Glomerular endothelial cell (primary cell): ENCODE measurements at places on chromosomes 6 and 20. TPM values are rescaled to one million over a fixed set of nuclear protein-coding genes. Genes with fewer than 3 reads are reported as not detected.

Gene ATXN1
- 13.1 and 23.7 TPM in 2 replicates for total RNA-seq

Gene TRIM15
- not detected in 2 replicates for total RNA-seq

Gene HLA-DMB
- 0.48 and 1.8 TPM in 2 replicates for total RNA-seq

Gene CST1
- 18.0 and 24.5 TPM in 2 replicates for total RNA-seq

DNA sequence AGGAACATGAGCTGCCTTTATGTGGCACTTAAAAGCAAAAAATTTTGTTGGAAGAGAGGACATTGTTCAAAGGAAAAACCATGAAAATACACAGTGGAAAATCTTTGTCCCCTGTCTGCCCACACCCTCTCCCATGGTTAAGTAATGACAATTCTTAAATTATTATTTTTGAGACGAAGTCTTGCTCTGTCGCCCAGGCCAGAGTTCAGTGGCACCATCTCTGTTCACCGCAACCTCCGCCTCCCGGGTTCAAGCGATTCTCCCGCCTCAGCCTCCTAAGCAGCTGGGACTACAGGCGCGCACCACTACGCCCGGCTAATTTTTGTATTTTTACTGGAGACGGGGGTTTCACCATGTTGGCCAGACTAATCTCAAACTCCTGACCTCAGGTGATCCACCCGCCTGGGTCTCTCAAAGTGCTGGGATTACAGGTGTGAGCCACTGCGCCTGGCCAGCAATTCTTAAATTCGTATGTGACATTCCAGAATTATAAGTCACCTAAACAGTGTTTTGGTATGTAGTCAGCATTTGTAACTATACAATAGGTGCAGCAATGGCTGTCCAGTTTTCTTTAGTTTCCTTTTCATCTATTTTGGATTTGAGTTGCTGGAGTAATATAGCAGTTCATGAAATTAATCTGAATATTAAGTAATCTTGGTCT, 636 bp upstream of the SSR1 start:
- no peak for DNase-seq

DNA sequence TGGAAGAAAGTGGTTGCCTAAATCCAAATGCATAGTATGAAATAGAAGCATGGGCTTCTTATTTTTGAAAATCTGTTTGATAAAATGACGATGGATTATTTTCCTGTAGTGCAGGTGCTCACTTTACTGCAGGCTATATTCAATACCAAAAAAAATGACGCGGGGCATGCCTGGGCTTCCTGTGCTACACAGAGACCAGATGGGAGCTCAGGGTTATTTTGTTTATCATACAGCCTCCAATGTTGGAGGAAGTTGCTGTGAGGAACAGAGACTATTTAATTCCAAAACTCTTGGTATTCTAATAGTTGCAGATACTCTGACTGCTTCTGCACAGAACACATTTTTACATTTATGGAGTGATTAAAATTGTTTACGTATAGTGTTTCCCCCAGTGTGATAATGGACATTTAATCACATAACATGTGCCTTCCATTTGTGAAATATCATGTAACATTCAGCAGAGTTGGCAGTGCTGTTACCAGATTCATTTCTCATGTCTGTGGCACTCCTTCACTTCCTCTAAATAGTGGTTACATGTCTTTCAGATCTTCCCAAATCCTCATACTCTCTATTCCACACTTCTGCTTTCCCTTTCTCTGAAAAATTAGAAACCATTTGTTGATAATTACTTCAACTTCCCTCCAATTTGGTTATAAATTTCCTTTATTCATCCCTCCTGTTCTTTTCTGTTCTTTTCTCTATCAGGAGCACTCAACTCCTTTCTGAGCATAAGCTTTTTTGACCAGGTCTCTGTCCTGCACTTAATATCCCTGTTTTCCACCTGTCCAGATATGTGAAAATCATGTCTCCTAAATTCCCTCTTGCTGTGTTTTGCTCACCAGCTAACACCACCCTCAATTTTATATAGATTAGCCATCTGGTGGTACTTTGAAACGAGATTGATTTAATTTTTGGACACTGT, 121.6 kb downstream of the ADGRB3 start:
- DNase-seq, result no peak

DNA sequence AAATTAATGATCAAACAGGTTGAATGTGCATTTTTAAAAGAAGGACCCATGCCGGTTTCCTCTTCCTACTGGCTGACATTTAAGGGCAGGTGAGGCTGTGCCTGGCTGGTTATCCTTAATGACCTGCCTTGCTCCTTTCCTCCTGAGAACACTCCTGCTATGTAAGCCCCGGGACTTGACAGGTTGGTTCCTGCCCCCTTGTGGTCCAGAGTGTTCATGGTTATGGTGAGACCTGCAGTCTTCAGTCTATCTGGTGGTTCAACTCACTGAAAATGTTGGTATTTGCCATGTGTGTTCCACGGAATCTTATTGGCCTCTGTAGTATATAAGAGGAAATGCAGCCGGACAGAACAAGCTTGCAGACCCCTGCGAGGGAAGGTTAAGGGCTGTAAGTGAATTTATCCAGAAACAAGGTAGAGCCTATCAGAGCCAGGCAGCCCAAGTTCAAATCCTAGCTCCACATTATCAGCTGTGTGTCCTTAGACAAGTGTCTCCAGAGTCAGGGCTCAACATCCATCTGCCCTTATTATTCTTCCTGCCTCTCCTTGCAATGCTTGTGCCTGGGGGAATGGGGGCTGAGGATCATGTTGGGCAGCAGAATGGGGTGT, 5.2 kb upstream of the BPIFA3 start:
- DNase-seq, result peak; percentile 16

GRCh38 chr20:47682028-47682783, 103.1 kb downstream of the SULF2 start:
- no peak for DNase-seq

DNA sequence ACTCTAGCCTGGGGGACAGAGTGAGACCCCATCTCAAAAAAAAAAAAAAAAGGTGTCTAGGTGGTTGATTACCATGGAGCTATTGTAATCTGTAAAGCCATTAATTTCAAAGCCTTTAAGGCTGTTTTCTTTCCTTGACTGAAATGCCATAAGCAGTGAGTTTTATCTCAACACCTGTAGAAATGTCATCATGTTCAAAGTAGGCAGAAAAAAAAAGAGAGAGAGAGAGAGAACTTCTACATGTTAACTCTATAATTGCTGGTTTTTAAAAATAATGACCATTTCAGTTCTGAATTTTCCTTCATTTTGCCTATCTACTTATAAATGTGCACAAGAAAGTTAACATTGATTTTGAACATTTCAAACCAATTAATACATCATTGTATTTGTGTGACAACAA, 29.7 kb upstream of the POLR1H start:
- DNase-seq, result no peak

DNA sequence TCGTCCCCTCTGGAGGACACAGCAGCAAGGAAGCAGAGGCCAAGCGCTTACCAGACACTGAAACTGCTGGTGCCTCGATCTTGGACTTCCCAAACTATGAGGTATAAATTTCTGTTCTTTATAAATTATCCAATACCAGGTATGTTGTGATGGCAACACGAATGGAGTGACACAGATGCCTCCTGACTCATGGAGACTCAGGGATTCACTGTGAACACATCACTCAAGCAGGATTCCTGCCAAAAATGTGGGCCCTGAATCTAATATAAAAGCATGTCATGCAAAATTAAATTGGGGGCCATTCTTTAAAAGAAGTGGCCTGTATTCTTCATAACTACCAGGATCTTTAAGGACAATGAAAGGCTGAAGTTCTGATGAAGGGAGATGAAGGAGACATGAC, 52.5 kb upstream of the SLC22A23 start:
- no peak for DNase-seq

GRCh38 chr20:53070706-53071392, 98.7 kb downstream of the TSHZ2 start:
- DNase-seq, result no peak

DNA sequence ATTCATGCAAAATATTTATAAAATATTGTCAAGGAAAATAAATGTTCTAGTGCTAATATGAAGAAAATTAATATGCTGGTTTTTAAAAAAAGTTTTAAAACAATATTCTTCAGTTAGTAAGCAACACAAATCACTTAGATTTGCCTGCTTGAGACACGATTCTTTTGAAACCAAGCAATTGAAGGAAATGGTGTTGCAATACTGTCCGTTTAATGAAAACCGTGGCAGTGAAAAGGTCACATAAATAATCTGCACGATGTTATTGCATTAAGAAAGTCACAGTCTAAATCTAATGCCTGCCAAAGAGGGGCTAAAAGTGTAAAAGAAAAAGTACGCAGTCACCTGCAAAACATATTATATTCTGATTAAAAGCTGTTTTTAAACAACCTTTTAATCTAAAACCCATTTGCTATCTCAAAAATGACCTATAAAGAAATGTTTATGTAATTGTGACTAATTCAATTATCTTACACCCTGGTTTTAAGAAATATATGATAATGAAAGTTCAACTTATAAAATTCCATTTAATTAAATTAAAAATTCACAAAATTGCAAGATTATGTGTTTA, 143.0 kb downstream of the GMDS start:
- no peak for DNase-seq

DNA sequence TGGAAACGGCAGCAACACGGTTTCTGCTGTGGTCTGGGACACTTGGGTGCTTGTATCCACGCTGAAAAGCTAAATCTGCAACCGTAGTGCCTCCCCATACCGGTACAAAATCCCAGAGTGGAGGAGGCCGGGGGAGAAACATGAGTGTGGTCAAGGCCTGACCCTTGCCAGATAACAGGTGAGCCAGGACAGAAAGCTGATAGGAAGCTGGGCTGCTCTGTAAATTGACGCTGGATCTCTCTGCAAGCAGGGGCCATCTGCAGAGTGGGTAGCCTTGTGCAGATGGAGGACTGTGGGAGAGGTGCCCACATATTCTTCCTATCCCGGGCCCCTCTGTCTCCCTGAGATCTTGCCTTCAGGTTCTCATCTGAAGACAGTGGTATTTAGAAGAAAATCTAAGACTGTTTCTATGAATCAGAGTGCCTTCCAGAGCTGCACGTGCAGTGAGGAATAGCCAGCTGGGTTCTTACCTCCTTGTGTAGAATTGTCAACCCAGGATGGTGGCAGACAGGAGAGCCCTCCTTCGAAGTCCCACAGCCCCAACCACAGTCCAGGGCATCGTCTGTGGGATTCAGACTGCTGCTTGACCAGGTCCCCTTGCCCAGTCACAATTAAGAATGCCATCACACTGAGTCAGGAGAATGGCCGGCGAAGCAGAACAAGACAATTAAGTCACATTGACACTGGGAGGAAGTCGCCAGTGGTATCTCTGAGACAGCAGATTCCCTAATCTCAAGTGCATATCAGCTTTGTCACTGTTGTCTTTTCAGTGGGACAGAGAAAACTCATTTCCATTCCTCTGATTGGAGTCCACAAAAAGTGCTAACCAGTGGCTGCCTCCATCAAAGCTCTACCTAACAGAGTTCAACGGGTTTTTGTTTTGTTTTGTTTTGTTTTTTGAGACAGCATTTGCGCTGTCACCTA, 100.0 kb upstream of the RIPOR2 start:
- DNase-seq, result no peak

DNA sequence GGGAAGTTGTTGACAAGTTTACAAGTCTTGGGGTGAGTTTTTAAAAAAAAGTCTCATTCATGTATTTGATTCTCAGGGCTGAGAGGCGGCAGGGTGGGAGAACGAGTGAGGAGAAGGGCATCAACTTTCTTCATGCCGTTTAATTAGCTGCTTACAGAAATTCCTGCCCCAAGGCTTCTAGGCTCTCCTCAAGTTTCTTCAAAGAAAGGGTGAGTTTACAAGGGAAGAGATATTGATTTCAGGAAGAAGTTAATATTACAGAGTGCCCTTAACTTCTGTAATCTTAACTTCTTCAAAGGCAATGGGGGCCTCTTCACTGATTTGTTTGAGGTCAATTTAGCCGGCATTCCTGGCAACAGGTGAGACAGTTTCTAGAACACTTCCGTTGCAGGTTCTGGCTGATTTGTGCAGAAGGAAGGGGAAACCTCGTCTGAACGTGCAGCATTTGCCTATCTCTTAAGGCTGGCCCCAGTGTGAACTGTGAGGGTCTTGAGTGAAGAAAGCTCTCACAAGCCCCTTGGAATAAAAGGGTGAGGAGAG, 3.4 kb upstream of the COL12A1 start:
- DNase-seq, result no peak

DNA sequence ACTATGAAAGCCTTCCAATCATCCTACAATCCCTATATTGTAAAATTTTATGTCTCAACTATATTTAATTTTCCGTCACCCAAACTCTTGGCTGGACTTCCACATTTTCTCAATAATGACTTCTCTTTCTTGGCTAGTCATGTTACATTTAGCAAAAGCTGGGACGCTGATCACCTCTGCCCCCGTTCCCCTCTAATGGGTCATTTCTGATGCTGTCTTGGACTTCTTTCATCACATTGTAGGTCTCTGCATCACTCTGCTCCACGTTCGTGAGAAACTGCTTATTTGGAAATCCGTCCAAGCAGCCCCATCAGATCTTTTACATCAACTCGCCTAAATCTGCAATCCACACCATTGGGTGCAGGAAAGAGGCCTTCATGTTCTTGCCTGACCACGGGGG, 203.8 kb downstream of the MYLK4 start:
- no peak for DNase-seq

GRCh38 chr6:23327621-23328020, 758.3 kb downstream of the HDGFL1 start:
- DNase-seq, result no peak

DNA sequence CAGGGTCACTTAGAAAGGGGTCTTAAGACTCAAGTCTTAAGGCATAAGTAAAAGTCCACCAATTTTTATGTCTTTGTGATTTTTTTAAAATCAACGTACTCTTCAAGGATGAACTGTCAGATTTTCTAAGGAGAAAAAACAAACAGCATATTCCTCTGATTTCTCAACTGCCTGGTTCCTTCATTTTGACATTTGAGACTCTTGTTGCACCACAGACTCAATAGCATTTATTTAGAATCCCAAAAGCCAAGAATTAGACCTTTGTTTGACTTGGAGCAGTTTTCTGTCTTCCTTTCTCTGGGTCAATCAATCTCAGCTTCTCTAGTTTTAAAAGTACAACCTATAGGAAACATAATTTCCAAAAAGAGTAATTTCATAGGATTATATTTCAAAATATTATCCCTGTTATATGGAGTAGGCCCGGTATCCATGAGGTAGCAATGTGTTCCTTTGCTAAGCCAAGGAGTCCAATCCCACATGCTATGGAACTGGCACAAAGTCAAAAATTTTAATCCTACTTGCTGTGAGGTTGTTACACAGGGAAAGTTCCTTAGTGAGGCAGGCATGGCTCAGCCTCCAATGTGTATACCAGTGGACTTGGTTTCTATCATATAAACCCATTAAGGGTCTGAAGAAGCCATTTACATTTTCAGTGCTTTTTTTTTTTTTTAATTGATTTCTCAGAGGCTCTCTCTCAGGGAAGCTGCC, 405.7 kb downstream of the KIF16B start:
- DNase-seq, result no peak

GRCh38 chr6:118705544-118706491, 54.4 kb upstream of the CEP85L start:
- no peak for DNase-seq
